ENCODE measurements at places on chromosomes 2 and 18.

DNA sequence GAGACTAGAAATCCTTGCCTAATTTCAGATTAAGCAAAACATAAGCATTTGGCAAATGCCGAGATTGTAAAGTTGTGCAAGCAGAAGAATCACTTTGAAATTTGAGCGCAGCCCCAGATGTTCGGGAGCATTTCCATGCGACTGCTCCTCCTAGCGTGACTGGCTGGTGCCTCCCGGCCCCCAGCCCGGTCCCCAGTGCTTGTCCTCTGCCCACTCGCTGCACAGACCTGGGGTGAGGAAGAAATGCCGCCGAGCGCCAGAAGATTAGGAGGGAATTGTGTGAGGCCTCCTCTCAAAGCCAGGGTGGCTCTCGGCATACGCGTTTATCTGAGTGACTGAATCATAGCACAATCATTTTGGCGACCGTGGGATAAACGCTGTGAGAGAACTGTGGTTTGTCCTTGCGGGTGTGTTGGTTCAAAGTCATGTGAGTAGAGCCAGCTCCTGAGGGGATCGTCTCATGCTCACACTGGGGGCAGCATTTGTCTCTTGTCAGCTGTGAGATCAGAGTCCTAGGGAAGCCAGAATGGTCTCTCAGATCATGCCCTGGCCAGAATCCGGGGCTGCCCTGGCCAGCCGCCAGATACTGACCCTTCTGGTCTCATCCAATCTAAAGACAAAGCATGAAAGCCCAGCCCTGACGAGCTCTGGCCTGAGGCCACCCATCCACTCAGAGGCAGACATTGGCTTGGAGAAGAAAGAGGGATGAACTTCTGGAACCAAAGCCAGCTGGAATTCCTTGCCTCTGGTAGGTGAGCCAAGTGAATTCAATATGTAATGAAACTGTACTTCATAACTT is 189.3 kb downstream of the SH3RF3 start:
- peak; percentile 96 for DNase-seq

- DNase-seq: no peak
These were observed 40.8 kb downstream of the PDIA6 start for GRCh38 chr2:10771786-10772185.

GRCh38 chr2:241695651-241696050 is 6.2 kb upstream of the ING5 start:
- no peak for DNase-seq

DNA sequence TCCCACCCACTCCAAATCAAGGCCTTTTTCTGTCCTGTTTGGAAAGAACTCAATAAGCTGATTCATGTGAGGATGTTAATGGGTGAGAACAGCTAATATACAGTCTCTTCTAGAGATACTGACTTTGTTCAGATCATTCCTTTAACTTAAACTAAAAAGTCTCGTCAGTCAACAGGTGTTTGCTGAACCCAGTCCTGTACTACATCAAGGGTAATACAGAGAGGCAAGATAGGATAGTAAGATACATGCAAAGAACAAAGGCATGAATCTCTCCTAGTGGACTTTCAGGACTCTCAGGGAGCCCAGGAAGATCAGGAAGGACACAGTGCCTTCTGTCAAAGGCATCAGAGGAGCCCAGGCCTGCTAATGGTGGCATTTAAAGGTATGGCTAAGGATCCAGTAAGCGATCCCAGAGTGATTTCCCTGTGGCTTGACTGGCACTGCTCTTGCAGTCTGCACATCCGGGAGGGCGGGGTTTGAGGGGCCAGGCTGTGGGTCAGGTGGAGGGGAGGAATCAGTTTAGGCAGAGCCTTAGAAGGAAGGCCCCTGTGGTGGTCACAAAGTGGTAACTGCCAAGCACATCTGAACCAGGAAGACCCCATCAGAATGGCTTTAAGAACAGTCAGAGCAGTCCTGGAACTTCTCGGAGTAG is 54.0 kb downstream of the EPAS1 start:
- DNase-seq: no peak

- peak; percentile 23 for DNase-seq
These were observed 29.7 kb upstream of the PIEZO2 start for GRCh38 chr18:11178951-11179549.

DNA sequence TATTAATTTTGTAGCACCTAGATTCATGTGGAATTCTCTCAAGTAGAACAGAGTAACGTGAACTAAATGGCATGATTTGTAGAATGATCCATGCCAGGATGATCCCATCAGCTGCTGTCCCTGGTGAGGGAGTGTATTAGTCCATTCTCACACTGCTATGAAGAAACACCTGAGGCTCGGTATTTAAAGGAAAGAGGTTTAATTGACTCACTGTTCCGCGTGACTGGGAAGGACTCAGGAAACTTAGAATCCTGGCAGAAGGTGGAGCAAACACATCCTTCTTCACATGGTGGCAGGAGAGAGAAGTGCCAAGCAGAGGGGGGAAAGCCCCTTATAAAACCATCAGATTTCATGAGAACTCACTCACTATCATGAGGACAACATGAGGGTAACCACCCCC is 312.6 kb downstream of the PTPRM start:
- DNase-seq: no peak

- DNase-seq: no peak
These were observed 399.8 kb downstream of the SATB2 start for GRCh38 chr2:199057936-199058335.

DNA sequence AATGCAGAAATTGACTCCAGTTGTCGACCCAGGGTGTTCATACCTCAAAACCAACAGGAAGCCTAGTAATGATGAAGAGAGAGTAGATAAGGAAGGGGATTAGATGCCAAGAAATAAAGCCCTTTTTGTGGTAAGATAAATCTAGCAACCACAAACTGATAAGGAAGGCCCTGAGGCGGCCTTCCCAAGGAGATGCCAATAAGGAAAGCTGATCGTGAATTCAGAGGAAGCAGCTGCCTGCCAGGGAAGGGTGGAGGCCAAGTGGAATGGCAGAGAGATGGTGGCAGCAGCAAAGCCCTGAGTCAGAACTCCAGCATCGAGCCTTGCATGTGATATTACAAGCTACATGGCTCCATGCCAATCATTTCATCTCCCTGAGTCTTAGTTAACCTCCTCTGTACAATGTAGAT is 126.3 kb downstream of the IRS1 start:
- peak; percentile 80 for DNase-seq

GRCh38 chr2:85852937-85853498 is 35.8 kb downstream of the ST3GAL5 start:
- DNase-seq: no peak

GRCh38 chr2:225599856-225600255 is 200.3 kb downstream of the NYAP2 start:
- DNase-seq: no peak

DNA sequence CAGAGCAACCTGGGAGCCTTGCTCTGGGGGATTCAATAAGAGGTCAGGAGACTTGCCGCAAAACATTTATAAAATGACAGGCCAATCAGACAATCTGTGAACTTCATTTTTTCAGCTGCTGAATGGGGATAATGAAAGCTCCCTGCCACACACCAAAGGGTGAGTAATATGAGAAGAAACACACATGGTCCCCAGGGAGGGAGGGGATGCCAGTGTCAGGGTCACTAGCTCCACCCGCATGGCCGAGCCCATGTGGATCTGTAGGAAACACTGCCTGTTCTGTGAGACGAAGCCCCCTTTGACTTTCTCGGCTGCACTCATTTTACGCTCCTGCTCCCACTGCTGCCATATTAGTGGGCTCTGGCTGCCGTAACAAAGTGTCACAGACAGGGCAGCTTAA is 521.0 kb upstream of the RAB6C start:
- DNase-seq: no peak

GRCh38 chr18:52343138-52343537 is 3.1 kb downstream of the DCC start:
- no peak for DNase-seq

- no peak for DNase-seq
These were observed 166.8 kb downstream of the TPGS2 start for GRCh38 chr18:36661999-36662398.

- DNase-seq: no peak
These were observed 67.0 kb downstream of the PSMG2 start for GRCh38 chr18:12769644-12770440.

DNA sequence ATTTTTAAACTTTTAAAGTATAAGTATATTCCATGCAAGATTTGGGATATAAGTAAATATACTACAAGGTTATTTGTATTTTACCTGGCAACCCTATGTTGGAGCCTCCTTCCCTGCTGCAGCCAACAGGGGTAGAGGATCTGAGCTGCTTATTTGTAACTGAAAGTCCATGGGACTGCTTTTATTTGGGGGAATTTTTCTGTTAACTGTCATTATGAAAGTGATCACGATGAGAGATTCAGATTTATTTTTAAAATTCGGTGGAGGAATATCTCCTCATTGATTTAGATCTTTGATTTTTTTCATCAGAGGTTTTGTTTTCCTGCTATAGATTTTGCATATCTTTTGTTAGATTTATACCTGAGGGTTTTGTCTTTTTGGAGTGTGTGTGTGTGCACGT is 215.9 kb downstream of the PRKCE start:
- DNase-seq: no peak

- no peak for DNase-seq
These were observed 756 bp downstream of the ADCYAP1 start for GRCh38 chr18:905307-905947.

- DNase-seq: no peak
These were observed 1.2 kb downstream of the PER2 start for GRCh38 chr2:238286987-238287736.

DNA sequence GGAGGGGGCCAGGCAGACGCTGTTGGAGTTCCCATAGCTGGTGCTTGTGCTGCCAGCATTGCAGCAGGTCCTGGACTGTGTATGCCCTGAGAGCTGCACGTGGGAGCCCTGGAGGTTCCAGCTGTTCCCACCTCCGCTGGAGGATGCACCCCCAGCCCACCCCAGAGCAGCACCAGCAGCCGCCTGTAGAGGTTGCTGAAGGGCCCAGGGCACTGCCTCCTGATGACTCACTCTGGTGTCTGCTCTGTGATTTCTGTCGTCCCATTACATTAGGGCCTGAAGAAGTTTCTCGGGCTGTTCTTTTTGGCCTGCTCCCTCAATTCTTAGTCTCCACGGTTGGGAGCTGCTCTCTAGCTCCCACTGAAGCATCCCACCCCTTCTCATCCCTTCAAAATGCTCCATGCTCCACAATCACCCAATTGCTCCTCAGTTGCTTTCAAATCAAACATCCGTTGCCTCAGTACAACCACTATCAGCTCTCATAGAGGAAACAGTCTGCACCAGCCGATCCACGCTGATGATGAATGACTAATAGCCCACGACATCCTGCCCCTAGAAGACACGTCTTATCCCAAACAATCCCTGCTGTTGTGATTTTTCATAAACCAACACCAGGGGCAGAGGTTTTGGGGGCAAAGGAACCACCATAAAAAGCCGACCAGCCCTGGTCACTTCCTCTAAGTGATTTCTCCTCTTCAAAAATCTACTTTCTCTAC is 65.2 kb upstream of the RNF152 start:
- DNase-seq: no peak

- DNase-seq: no peak
These were observed 213.1 kb downstream of the IKZF2 start for GRCh38 chr2:212938144-212938793.

DNA sequence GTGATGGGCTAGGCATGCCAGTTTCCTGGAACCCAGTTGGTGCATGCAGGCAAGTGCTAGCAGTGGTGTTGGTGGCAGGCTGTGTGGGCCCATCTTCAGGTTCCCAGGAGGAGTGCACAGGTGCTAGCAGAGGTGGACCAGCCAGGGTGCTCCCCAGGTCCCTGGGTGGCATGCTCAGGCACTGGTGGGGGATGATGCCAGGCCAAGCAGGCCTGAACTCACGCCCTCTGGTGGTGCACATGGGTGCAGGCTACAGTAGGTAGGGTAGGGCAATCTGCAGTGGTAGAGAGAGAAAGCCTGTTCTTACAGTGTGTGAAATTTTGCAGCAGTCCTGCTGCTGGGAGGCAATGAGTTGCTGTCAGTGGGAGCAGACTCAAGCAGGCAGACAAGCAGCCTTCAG is 1651.8 kb downstream of the DPP10 start:
- no peak for DNase-seq

DNA sequence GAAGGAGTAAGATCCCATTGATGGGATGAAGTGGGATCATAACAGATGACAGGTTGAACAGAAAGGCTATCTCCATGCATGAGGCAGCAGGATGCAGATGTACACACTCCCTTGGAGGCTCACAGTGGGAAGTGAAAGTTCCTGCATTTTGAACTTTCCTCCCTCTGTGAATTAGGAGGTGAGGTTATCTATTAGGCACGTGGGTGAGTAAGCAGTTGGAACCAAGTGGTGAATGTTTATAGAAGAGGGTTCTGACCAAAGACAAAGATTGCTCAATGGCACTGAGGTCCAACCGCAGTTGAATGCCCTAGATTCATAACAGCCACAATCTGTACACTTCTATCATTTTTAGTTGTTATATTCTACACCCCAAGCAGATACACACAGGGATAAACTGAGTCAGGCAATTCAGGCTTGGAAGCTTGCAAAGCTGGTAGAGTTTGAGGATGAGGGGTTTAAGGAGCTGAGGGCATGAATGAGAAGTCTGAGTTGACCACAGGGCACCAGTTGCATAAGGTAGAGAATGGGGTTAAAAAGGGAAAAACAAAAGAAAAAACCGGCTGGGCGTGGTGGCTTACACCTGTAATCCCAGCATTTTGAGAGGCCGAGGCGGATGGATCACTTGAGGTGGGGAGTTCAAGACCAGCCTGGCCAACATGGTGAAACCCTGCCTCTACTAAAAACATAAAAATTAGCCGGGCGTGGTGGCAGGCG is 7.1 kb upstream of the KCMF1 start:
- DNase-seq: no peak

GRCh38 chr2:98441706-98442450 is 2.8 kb upstream of the INPP4A start:
- no peak for DNase-seq

GRCh38 chr2:3189961-3190360 is 187.7 kb downstream of the EIPR1 start:
- DNase-seq: no peak

DNA sequence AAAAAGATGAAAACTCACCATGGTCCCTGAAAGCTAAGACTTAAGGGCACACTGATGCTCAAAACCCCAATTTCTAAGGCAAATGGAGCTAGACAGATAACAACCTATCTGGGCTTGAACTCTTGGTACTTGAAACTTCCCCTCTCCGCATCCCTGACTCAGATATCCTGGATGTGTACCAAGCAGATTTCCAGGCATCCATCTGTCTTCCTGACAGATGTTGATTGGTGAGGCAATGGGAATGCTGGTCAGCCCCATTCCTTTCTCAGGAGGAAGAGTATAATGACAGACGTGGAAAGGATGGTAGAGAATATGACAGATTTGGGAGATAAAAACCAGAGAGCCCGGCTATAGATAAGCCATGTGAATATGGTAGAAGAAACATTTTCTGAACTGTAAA is 69.2 kb downstream of the ADD2 start:
- DNase-seq: no peak

GRCh38 chr2:185284696-185285095 is 453.9 kb upstream of the FSIP2 start:
- no peak for DNase-seq

- no peak for DNase-seq
These were observed 49.4 kb downstream of the RHOB start for GRCh38 chr2:20496076-20496872.

- no peak for DNase-seq
These were observed 69.8 kb downstream of the NDUFA10 start for GRCh38 chr2:239955087-239955988.
